Stimulated activated naive CD8-positive, alpha-beta T cell treated with anti-CD3 and anti-CD28 coated beads, Interleukin-15, Interleukin-2, amounts not matched to agents 100 U/mL and 50 U/mL, for 24 hours (primary cell): ENCODE measurements at places on chromosomes 4 and X.

DNA sequence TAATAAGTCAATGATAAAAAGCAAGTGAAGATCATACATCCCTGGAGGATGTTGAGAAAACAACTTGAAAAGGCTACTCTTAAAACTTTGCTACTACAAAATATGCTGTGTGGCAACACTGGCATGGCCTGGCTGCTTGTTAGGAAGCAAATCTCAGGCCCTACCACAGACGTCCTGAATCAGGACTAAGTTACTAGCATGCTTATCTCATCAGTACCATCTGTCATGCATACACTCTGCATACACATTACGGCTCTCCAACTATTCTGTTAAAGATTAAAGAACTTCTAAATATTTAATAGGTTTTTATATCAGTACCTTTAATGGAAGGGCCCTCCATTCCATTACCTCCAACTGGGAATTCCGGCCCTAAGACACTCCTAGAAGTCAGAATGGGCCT, 8.2 kb downstream of the PAPSS1 start:
- no peak for DNase-seq

DNA sequence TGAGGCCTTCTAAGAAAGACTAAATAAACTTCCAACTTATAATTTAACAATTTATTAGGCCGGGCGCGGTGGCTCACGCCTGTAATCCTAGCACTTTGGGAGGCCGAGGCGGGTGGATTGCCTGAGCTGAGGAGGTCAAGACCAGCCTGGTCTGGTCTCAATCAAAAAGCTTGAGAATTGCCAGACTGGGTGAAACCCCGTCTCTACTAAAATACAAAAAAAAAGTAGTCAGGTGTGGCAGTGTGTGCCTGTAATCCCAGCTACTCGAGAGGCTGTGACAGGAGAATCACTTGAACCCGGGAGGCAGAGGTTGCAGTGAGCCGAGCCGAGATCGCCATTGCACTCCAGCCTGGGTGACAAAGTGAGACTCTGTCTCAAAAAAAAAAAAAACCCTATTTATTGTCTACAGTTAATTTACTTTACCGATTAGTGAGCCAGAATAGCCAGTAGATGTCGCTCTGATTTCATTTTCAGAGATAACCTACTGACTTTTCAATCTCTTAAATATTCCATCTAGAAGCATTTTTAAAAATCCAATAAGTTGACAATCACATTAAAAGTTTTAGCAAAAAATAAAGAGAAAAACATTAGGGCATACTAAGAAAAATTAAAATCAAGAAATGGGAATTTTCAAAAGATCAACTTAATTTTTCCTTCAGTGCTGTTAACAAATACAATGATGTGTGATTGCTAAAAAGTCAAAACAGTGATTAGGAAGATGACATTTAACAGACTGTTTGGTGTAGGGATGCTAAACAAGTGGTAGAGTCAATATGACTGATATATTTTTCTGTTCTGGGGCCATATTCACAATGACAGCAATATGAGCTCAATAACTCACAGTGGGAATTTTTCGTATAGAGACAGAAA, 4.3 kb upstream of the SHROOM3 start:
- DNase-seq, result no peak

DNA sequence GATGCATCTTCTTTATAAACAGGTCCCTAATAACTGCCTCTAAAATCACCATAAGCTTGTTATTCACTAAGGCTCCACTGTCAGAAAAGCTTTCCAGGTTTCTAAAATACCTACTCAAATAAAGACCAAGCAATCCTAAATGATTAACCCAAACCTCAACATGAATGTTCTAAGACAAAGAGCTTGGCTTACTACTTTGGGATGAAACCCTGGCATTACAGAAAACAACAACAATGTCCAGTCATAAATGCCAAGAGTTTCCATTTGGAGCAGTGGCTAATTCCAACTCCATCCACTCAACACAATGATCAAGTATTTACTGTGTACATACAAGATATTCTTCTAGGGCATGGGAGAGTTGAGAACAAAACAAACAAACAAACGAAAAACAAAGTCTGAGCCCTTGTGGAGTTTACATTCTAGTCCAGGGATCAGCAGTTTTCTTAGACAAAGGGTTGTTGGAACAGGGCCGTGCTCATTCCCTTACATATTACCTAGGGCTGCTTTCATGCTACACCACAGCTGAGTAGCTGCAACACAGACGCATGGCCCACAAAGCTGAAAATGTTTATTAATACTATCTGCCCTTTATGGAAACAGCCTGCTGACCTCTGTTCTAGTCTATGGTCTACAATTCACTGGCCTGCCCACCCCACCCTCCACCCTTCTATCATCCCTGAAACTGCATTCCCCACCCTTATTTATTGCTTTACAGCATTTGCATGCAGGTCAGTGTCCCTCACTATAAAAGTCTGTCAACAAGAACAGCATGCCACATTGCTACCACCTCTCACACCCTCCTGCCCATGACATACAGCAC, 23.7 kb downstream of the ABCG2 start:
- no peak for DNase-seq

DNA sequence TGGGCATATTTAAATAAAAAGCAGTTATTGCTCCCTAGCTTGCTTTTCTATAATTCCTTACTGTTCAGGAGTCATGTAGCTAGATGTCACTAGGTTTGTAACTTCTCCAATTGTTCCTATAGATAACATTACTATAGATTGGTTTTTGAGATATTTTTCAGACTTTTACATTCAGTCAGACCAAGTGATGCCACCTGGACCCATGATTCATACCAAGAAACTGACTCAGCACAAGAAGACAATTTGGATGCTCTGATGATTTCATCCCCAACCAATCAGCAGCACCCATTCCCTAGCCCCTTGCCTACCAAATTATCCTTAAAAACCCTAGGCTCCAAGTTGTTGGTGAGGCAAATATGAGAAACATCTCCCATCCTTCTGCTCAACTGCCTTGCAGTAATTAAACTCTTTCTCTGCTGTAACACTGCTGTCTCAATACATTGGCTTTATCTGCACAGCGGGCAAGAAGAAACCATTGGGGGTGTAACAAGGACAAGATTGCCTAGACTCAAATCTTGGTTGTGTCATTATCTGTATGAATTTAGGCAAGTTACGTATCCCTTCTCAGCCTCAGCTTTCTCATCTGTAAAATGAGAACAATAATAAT, 11.8 kb upstream of the NEIL3 start:
- no peak for DNase-seq

GRCh38 chr4:182795446-182796238, 121.5 kb downstream of the DCTD start:
- no peak for DNase-seq

- DNase-seq, result no peak
These were observed 161.3 kb upstream of the PSAPL1 start for GRCh38 chr4:7595934-7596461.

GRCh38 chr4:89242864-89243732, 64.5 kb downstream of the GPRIN3 start:
- no peak for DNase-seq

- DNase-seq, result no peak
These were observed 15.3 kb downstream of the COQ2 start for GRCh38 chr4:83269256-83269655.

- DNase-seq, result no peak
These were observed 92.5 kb downstream of the FAM13A start for GRCh38 chr4:88964450-88964849.

GRCh38 chr4:139312552-139313332, 10.5 kb upstream of the NDUFC1 start:
- DNase-seq, result no peak

GRCh38 chr4:151955721-151956380, 195.0 kb upstream of the GATB start:
- DNase-seq, result no peak

DNA sequence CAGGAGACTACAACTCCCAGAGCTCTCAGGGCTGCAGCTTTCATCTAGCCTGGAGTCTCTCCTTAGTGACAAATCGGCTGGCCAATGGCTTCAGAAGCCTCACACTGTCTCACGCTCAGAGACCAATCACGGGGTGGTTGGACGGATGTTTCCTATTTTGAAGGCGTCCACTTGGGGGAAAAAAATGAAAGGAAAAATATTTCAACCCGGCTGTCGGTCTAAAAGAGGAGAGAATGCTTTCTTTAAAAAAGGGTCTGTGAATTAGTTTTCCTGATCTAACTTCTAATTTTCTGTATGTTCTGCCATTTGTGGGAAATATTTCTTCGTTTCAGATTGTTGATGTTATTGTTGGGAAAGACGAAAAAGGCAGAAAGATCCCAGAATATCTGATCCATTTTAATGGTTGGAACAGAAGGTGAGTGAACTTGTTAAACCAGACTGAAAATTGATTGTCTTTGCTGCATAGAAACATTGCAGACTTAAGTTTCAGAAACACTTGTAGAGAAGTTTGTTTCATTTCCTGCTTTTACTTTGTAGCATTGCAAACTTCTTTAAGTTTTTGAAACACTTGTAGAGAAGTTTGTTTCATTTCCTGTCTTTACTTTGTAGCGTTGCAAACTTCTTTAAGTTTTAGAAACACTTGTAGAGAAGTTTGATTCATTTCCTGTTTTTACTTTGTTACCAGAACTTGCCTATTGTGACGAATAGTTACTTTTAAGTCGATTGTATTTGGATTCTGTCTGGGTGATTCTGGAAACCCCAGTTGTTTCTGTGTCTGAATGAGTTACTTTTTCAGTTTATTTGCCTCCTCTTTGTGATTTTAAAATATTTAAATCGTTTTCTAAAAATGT, 1.6 kb downstream of the MSL3 start:
- DNase-seq, result peak; percentile 65

DNA sequence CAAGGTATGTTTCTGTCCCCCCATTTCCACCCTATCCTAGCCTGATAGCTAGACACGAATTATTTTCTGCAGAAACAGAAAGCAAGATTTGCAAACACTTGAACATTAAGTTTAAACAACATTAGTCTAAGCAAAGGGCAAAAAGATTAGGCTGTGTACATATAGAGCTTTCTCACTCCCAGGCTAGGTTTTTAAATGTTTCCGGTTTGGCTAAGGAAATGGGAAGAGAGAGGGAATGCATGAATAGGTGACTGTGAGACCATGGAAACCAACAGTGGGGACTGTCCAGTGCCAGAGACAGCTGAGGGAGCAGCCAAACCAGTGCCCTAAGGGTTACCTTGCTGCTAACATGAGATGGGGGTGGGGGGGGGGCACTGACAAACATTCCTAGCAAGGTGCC, 242.7 kb downstream of the SCFD2 start:
- no peak for DNase-seq

DNA sequence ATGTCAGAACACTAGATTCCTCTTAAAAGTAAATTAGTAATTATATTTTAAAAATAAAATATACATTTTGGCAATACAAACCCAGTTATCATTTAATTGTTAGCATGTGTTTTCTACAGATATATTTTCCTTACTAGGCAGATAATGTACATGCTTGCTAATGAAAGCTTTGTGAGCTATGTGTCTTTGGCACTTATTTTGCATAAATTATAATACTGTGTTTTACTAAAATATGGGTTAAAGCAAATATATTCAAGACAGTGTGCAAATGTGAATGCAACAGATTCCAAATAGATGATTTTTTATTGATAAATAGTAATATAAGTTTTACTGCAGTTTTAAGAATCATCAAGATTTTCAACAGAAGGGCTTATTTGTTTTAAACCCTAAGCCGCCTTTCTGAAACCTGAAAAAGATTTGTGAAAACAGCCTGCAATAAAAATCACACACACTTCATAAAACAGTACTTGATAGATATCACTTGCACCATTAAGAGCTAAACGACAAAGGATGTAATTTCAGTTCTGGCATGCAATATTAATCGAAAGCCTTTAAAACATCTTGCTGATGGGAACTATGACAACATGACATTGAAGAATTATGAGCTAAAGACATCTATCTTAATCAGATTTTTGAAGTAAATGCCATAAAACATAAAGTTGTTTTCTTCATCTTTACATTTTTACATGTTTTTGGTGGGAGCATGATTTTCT, 333.3 kb downstream of the DCTD start:
- DNase-seq, result no peak

GRCh38 chrX:8743126-8743732, 11.3 kb upstream of the ANOS1 start:
- peak; percentile 63 for DNase-seq

- DNase-seq, result no peak
These were observed 23.7 kb downstream of the SLC10A6 start for GRCh38 chr4:86825511-86825910.

DNA sequence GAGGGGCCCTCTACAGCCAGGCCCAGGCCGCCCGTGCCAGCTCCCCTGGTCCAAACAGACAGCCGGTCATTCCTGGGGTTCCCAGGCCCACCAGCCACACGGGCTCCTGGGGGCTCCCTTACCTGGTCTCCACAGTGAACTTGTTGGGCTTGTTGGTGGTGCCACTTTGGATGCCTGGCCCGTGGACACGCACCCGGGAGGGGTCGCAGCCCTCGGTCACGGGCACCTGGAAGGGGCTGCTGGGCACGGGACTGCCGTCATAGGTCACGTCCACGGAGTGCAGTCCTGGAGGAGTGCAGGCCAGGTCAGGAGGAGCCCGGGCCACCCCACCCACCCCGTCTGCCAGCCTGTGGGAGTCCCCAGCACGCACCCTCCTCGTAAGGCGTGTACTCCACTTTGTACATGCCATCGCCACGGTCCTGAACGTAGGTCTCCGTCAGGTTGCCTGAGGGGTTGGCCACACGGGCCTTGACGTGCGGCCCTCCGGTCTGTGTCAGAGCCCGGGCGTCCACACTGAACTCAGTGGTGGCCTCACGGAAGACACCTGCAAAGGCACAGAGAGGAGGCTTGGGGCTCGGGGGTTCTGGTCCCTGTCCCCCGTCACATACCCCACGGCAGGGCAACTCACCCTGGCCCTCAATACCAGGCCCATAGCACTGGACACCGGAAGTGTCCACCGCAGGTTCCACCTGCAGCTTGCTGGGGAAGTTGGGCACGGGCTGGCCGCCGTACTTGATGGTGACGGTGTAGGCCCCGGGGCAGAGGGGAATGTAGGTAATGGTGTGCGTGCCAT, 14.9 kb downstream of the FLNA start:
- DNase-seq, result no peak

GRCh38 chr4:41287005-41287404, 30.3 kb downstream of the UCHL1 start:
- no peak for DNase-seq

DNA sequence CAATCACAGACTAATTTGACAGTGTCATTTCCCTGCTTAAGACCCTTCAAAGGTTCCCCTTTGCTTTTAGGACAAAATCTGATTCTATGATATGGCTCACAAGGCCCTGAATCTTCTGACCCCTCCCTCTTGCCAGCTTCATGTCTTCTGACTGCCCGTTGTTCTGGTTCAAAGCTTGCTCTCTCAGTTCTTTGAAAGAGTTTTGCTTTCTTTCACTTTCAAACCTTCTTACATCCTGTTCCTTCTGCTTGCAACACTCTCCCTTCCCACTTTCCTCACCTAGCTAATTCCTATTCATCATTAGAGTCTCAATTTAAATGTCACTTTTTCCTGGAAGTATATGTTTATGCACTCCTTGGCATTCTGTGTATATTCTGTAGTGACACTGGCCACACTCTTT, 299.2 kb downstream of the IDS start:
- no peak for DNase-seq

DNA sequence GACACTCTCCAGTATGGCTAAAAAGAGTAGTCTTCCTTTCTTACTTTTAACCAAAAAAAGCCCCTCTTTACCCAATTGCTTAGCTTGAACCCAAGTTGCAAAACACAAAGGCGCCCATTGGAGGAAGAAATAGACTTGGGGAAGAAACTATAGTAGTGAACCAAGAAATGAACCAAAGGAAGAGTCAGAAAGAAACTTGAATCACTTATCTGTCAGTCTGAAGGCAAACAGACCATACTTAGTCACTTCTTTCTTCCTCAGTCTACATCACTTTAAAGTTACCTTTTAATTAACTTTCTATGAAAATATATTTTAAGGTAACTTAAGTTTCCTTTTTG, 161.4 kb upstream of the GIMD1 start:
- no peak for DNase-seq

- no peak for DNase-seq
These were observed 393.3 kb downstream of the PPP3CA start for GRCh38 chr4:100954046-100954445.
